HT-29 (cell line): ENCODE measurements at places on chromosomes 12 and 14. TPM values are rescaled to one million over a fixed set of nuclear protein-coding genes. Genes with fewer than 3 reads are reported as not detected.

GRCh38 chr14:81144824-81145603 lies 75.7 kb downstream of the GTF2A1 start:
- DNase-seq = no peak

DNA sequence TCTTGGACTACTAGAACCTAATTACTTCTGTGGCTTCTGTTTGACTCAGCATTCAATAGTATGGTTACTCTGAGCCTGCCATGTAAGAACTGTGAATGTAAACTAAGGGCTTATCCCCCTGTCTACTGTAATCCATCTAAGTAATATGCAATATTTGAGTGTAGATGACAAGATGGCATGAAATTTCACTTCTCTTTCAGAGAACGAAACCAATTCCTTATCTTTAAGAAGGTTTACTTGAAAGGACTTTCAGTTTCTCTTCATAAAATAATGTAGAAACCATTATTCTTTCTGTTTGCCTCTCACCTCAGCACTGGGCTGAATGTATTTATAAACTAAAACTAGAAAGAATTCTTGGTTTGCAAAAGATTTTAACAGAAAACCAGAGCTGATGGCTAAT lies 60.4 kb upstream of the ARID2 start:
- no peak for DNase-seq

- DNase-seq = no peak
These were observed 63.7 kb upstream of the DDX11 start for GRCh38 chr12:31009976-31010375.

Gene CARMIL3
- 1.1 TPM in 2 replicates for total RNA-seq

Gene FAM222A
- 4.8 and 5.1 TPM in 2 replicates for total RNA-seq

DNA sequence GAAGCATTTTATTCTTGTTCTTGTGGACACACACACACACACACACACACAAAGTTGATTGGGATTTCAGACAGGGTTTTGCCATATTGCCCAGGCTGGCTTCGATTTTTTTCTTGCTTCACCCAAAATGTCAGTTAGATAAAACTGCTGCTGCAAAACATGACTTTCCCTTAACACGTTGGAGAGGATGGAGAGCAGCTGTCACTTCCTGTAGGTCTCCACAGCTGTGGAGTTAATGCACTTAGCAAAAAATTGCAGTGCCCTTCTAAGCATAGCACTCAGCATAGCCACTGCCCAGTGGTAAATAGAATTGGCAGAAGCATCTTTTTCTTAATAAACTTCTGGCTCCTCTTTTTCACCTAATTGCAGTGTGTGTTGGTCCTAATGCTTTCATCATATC lies 54.5 kb downstream of the PDZRN4 start:
- DNase-seq = no peak

DNA sequence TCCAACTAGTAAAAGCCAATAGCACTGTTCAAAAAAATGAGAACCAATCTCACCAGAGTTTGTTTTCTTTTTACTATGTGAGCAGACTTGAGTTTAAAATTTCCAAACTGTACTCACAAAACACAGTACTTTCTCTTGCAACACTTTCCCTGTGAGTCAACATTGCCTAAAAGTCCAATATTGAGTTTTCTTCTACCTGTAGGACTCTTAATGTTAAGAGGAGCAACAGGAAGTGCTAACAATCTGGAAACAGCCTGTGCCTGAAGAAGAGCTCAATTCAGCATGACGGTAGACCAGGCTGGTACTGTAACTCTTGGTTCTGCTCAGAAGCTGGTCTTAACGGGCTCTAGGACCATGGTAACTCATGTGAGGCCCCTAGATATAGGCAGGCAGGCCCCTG lies 144.3 kb downstream of the MED13L start:
- no peak for DNase-seq

GRCh38 chr12:82968631-82969367 lies 282.1 kb downstream of the TMTC2 start:
- DNase-seq = no peak

Gene HCAR3
- 0.73 and 1.3 TPM in 2 replicates for total RNA-seq

GRCh38 chr12:96365604-96366380 lies 34.4 kb downstream of the CDK17 start:
- no peak for DNase-seq

DNA sequence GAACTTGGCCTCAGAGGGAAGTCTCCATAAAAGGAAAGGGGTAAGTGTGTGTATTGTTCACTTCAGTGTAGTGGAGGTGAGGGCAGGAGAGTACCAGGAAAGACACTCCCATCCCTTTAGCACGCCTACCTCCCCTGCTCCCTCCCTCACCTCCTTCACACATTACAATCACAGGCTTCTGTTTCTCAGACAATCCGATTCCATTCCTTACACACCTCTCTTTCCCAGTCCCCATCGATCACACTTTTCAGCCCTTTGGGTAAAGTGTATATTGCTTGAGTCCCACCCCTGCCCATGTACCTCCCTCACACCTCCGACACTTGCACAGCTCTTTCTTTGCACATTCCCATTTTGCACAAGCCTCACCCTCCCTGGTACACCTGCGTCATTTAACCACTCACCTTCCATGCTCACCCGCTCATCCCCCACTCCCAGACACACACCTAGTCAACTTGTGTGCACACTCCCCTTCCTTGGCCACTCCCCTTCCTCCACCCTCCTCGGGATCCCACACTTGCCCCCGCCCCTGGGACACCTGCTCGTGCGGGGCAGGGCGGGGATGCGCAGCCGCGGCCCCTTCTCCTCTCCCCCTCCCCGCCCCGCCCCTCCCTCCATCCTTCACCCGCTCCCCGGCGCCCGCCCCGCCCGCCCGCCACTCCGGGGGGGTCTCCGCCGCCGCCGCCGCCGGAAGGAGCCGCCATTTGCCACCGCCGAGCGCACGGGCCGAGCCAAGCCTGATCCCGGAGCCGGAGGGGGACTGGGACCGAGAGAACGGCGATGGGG lies at the start of gene MARCHF9:
MARCHF9 (plus strand) TSS at position 693 of the 783 bp plus-strand sequence. CDS start 426 bp downstream, outside the sequence.
- DNase-seq = peak; percentile 75

Gene GPX2
- total RNA-seq = 1,024 and 1,115 TPM in 2 replicates

GRCh38 chr12:22275843-22276242 lies 58.7 kb downstream of the ST8SIA1 start:
- DNase-seq = no peak

GRCh38 chr12:111458546-111459172 lies 52.9 kb downstream of the SH2B3 start:
- DNase-seq = no peak

Gene RILPL2
- 2.0 and 2.9 TPM in 2 replicates for total RNA-seq

- no peak for DNase-seq
These were observed 18.8 kb upstream of the FLVCR2 start for GRCh38 chr14:75559451-75560222.

DNA sequence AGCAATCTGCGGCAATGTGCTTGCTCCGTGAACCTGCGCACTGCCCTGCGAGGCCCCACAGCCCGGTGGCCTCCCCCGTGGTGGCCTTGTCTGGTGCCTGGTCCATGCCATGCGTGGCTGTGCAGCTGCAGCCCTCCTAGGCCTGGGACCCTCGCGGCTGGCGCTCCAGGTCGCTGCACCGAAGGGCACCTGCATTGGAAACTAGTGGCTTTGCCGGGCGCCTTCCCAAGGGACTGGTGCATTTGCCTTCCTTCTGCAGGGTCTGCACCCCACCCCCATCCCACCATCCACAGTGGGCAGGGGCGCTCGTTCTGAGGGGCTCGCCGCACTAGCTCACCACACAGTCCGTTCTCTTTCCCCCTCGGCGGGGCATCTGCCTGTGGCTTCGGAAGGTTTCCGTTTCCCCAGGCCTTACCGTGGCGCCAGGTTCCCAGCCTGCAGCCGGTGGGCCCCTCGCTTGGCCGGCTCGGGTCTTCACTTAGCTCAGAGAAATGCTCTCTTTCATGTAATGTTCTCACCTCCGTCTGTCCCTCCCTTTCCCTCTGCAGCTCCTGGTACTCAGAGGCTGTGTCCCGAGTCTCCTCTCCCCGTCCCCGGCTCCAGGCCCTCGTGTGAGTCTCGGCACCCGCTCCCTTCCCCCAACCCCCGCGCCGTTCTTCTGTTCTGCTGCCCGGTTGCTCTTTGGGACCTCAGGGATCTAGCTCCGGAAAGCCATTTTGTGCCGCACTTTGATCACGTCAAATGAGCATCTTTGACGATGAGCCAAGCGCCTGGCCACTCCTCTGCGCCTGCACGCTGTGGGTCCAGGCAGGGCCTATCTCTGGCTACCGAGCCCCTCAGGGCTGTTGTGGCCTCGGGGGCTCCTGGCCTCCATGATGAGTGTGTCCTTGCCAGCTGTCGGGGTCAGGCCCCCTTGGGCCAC lies 31.9 kb downstream of the JAG2 start:
- DNase-seq = no peak

DNA sequence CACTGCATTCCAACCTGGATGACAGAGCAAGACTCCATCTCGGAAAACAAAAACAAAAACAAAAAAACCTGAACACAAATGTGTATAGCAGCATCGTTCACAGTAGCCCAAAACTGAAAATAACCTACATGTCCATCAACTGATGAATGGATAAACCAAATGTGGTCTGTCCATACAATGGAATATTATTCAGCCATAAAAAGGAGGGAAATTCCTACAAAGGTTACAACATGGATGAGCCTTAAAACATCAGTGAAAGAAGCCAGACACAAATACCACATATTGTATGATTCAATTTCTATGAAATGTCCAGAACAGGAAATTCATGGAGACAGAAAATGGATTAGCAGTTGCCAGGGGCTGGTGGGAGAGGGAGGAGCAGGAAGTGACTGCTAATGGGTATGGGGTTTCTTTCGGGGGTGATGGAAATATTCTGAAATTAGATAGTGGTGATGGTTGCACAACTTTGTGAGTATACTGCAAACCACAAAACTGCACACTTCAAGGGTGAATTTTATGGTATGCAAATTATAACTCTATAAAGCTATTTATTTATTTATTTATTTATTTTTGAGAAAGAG lies 4.0 kb downstream of the MYL2 start:
- DNase-seq = no peak

Gene ADCY6
- total RNA-seq = 46.3 and 47.4 TPM in 2 replicates

GRCh38 chr12:873954-874353 lies 75.5 kb downstream of the RAD52 start:
- no peak for DNase-seq

DNA sequence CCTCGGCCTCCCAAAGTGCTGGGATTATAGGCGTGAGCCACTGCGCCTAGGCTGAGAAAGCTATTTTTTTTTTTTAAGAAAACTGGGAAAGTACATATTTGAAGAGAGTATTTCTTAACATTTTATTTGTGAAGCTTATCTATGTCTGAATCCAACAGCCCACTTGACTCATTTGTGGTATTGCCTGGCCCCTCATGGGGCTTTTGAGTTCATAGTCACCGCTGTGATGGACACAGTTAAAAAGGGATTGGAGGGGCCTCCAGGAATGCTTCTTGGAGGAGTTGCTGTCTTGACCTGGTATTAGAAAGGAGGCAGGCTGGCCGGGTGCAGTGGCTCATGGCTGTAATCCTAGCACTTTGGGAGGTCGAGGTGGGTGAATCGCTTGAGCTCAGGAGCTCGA lies 26.5 kb downstream of the BCL7A start:
- no peak for DNase-seq

GRCh38 chr12:47207829-47208248 lies 128.1 kb upstream of the AMIGO2 start:
- DNase-seq = peak; percentile 26

Gene KRT78
- not detected in 2 replicates for total RNA-seq

Gene MMAB
- 82.5 and 83.5 TPM in 2 replicates for total RNA-seq

GRCh38 chr12:67442347-67442841 lies 173.2 kb downstream of the CAND1 start:
- DNase-seq = peak; percentile 55

Gene RNASE4
- 6.6 and 8.7 TPM in 2 replicates for total RNA-seq

- no peak for DNase-seq
These were observed 1248.3 kb upstream of the USP15 start for GRCh38 chr12:61011767-61012423.

DNA sequence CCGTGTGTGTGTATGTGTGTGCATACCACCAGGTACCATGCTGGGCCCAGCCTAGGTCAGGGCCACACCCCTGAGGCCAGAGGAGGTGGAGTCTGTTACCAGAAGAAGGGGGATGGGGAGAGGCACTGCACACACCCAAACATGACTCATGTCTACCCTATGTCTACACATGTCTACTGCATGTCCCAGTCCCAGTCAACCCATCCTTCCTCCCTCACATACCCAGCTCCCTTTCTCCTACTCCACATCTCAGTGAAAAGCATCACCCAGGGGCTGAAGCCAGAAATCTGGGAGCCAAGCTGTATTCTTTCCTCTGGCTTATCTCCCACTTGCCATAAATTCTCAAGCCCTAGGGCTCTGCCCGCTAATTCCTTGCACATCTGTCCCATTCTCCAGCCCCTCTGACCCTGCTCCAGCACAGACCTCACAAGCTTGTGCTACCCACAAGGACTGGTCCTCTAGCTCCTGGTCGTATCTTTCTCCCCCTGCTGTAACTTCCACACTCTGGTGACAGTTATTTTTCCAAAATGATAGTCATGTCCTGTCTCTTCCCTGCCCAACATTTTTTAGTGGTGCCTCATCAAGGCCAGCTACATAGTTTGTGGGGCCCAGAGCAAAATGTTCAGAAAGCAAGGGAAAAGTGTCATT lies 18.0 kb upstream of the APPL2 start:
- no peak for DNase-seq

DNA sequence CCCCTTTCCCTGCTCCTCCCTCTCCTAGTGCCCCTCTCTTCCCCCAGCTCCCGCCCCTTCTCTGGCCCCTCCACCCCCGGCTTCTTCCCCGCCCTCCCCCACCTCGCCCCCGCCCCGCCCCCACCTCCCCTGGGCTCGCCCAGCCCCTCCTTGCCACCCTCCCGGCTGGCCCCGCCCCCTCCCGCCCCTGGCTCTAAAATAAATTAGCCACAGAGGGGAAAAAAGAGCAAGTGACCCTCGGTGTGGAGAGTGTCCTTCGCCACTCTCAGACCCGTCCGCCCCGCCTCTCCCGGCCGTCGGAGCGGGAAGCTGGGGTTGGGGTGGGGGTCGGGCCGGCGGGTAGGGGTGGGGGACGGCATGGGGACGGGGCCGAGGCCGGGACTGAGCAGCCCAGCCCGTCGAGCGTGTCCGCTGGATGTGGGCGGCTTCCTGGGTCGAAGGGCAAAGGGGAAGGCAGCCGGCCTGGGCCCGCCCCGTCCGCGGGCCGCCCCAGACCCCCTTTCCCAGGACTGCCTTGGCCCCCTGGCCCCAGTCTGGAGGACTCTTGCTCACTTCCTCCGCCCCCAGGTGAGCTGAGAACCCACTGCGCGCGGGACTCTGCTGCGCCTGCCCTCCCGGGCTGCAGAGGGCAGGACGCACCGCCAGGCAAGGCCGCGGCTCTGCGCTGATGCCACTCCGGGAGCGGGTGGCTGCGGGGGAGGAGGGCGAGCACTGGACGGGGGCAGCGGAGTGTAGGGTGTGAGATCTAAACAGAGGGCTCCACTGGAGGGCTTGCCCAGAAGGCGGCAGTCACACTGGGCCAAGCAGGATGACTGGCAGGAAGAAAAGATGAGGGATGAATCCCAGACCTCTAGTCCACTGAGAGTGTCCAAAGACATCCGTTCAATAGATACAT lies 570 bp upstream of the FIGNL2 start:
- no peak for DNase-seq

GRCh38 chr12:124363353-124363965 lies 68.6 kb downstream of the RFLNA start:
- DNase-seq = no peak

DNA sequence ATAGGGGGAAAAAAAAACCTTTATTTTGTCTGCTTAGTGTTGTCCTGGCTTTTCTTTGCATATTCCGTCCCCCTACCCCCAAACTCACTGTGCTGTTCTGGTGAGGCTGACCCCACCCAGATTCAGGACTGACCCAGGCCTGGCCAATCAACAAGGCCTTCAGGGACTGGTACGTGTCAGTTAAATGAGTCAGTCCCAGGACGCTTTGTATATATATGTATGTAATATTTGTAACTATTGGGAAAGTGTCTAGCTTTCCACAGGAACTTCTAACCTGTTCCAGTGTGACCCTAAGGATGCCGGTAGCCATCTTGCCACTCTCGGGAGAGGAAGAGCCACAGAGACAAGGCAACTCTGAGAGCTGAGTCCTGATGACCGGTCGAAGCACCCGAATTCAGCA lies 107.4 kb downstream of the VCPKMT start:
- no peak for DNase-seq

Gene GZMB
- not detected in 2 replicates for total RNA-seq

Gene NEMP1
- 12.5 and 13.6 TPM in 2 replicates for total RNA-seq
